ELF-1 (cell line): ENCODE measurements at places on chromosomes 1 and 21.
A peak's percentile ranks its signal among the peaks of the same experiment; 100 is the strongest.

GRCh38 chr1:81032374-81032773 lies 768.4 kb upstream of the ADGRL2 start:
- DNase-seq = no peak

DNA sequence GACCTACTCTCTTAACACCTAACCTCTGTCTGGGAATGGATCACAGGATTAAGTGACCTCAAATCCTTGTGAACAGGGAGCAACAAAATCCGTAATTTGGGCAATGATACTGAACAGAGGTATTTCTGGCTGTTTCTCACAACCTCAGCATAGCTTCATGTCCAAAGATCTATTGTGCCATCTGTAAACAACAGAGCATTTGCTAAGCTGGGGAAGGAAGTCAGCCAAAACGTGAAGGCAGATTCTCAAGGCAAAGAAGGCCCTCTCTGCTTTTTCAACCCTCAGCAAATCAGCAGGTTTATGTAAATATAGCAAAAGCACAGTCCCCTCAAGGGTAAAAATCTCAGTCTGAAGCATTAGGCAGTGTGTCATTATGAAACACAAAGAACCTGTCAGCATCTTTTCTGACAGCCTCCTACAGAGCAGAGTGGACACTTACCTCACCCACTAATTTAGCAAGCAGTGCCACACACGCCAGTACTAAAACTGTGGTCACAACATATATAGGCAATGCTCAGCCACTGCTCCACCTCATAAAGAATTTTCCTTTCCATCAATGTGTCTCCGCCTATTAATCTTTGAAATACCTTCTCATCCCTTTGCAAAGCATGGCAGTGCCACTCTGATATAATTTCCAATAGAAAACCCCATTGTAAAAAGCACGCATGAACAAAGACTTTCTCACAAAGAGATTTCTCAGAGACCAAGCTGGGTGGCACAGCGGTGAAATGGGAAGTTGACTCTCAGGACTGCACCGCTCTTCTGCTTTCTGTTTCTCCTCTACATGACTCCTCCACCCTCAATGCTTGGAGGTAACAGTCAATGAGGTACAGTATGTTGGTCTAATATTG lies 188.0 kb downstream of the RERE start:
- DNase-seq = no peak

- DNase-seq = no peak
Observed at GRCh38 chr1:225847610-225848009, 34.6 kb downstream of the TMEM63A start.

- no peak for DNase-seq
Observed at GRCh38 chr1:28110555-28110954, 22.1 kb upstream of the EYA3 start.

GRCh38 chr1:216785737-216786136 lies 62.5 kb upstream of the ESRRG start:
- no peak for DNase-seq

DNA sequence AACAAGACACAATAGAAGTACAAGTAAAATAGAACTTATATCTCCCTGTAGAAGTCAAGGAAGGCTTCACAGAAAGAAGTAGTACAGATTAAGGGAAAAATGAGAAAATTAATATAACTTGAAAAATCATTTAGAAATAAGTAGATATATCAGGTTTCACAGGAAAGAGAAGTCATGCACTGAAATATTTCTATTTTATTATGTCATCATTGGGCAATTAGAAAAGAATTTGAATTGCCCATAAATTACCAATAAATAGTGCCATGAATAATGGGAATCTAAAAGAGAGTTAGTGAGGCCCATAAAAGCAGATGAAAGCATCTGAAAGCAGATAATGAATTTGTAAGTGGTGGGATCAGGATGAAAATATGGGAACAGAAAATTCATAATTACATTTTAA lies 1597.8 kb downstream of the PLA2G4A start:
- no peak for DNase-seq

DNA sequence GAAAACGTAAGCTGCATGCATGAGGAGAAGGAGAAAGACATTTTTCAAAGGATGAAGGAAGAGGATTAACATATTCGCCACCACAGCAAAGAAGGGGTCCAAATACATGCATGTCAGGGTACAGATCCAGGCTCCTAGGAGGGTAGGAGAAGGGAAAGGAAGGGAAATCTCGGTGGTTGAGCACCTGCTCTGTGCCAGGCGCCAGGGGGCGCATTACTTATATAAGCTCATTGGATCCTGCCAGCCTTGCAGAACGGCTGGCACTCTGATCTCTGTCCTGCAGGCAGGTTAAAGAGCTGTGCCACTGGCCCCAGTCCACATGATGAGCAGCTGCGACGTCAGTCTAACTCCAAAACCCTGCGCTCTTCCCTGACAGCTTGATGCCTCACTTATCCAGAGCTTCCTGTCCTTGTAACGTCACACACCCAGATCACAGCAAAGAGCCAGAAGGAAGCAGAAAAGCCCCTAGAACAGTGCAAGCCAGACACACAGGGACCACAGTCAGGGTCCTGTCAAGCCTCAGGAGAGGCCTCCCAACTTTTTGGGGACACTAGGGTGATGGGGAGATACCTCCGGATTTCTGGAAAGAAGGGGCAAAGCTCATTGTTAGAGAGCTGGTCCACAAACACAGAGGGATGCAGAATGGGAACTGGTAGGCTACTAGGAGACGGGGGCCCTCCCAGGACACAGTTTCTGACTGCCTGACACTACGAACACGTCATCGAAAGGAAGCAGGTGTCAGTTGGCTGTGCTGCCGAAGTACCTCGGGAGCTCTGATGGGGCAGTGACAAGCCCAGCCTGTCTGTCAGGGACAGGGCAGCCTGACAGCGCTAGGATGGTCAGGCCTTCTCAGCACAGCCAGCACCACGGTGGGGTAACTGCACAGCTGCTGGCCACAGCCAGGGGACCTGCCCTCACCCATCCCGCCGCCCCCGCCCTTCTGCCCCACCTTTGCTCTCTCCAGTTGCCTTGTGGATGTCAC lies 99.1 kb downstream of the BEND5 start:
- peak; percentile 75 for DNase-seq

DNA sequence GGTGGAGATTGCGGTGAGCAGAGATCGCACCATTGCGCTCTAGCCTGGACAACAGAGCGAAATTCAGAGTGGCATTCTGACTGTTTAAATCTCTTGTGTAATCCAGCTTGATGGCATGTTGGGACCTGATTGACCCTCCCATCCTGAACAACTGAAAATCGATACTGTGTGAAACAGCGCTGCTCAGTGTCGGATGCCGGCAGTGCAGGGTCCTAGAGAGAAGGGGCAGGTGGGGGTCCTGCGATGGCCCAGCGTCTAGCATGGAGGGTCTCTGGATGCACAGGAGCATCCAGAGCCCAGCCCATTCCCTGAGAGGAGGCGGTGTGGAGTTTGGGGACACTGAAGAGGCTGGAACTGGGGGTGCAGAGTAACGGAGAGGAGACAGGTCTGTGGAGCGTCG lies 15.8 kb downstream of the AGT start:
- no peak for DNase-seq

GRCh38 chr1:63868268-63868781 lies 94.5 kb downstream of the ROR1 start:
- DNase-seq = no peak

GRCh38 chr1:26375081-26375480 lies 2.5 kb upstream of the ZNF683 start:
- DNase-seq = no peak

GRCh38 chr1:165734906-165735305 lies 33.8 kb downstream of the TMCO1 start:
- no peak for DNase-seq

DNA sequence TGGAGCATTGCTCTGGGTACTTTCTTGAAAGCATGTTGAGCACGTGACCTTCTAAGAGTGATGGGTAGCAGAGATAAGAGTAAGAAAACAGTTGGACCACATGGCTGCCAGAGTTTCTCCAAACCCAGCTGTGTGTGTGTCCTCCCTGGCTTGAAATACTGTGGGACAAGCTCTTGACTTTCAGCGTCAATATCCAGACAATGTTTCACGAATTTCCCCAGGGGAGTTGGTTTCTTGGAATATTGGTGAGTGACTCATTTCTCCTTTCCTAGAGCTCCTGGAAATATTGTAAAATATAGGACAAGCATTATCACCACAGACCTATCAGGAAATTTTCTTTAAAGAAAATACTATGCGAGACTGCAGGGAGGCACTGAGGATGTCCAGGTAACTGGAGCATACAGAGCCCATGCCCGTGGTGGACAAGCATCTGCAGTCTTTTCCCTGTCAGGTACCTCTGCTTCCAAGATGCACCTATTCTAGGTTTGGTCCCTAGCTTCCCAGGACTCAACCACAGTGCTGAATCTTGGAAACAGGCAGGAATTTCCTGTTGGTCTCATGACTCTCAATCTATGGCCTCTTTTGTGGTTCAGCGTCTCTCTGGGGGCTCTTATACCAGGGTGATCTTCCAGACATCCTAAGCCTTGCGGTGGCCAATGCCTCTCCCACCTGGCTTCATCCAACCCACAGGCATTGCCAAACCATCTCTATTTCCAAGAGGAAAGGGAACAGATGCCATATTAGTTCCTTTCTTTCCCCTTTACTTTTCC lies 67.4 kb downstream of the KCNJ6 start:
- DNase-seq = no peak

GRCh38 chr1:153353226-153353947 lies 4.3 kb upstream of the S100A9 start:
- peak; percentile 39 for DNase-seq

DNA sequence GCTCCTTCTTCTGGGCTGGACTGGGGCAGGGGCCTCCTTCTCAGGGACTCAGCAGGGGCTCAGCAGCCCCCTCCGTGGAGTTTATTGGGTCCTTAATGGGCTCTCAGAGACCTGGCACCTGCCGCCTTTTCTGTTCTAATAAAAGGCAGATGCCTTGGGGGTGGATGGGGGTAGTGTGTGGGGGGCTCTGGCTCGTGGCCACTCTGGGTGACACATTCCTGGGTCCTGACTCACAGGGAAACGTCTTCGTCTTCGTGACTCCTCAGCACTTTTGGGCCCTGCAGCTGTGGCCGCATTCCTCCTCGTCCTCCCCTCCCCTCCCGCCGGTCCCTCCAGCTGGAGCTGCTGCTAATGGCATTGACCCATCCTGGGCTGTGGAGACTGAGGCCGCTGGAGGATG lies 107.8 kb upstream of the WNT4 start:
- peak; percentile 91 for DNase-seq

- no peak for DNase-seq
Observed at GRCh38 chr1:118437664-118438063, 252.6 kb upstream of the SPAG17 start.

DNA sequence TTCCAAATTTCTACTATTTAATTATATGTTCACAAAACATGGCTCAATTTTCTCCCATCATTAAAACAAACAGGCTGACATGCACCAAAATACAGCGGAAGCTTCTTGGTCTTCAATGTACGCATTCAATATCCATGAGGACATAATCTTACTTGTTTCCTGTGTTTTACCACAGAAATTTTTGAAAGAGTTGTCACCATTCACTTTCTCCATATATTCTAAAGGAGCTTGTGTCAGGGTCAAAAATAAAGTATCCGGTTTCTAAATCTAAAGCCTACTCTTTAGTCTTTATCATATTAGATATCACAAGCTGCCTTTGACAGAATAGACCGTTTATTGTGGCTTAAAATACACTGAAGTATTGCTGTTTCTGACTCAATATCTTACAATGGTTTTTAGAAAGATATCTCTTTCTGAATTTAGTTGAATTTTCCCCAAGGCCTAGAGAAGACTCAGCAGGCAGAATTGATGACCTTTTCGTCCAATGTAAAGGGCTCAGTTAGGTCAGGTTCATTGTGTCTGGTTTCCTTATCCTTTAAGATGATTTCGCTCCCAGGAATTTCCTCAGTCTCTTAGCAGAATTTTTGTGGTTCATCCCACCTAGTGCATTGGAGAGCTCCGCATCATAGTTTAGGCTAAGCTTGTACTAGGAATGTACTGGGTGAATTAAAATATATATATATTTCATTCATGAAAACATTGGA lies 717.2 kb downstream of the NCAM2 start:
- no peak for DNase-seq

DNA sequence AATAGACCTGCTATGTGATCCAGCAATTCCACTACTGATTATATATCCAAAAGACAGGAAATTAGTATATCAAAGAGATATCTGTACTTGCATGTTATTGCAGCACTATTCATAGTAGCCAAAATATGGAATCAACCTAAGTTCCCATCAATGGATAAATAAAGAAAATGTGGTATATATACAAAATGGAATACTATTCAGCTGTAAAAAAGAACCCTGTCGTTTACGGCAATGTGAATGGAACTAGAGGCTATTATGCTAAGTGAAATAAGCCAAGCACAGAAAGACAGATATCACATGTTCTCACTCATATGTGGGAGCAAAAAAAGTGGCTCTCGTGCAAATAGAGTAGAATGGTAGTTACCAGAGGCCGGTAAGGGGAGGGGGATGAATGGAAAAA lies 9.2 kb downstream of the DNAH14 start:
- DNase-seq = no peak

DNA sequence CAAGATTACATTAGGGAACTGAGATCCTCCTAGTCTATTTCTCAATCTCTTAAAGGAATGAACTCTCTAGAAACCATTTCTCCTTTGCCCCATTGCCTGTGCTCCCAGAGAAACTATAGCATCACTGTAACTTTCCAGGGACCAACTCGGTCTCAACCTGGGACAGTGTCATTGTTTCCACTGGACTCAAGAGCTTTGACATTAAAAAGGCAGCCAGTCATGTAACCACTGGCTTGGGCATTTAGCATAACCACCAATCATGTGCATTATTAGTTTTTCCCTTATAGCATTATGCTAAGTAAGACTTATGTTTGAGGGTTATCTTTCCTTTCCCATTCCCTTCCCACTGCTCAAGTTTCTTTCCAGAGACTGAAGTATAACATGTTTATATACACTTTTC lies 18.2 kb downstream of the TEX38 start:
- DNase-seq = no peak

- DNase-seq = peak; percentile 92
Observed at GRCh38 chr1:29124366-29125236, 898 bp upstream of the TMEM200B start.

GRCh38 chr1:55244476-55245099 lies 29.4 kb upstream of the USP24 start:
- no peak for DNase-seq

GRCh38 chr1:213604477-213604876 lies 383.3 kb upstream of the PROX1 start:
- peak; percentile 13 for DNase-seq

- DNase-seq = no peak
Observed at GRCh38 chr1:202304375-202304774, 37.4 kb downstream of the UBE2T start.

- DNase-seq = no peak
Observed at GRCh38 chr21:20591284-20591683, 406.9 kb upstream of the NCAM2 start.
